ENCODE measurements at places on chromosomes 1 and 21. TPM values are rescaled to one million over a fixed set of nuclear protein-coding genes. Genes with fewer than 3 reads are reported as not detected.

GRCh38 chr21:46191257-46191685 lies 7.0 kb upstream of the SPATC1L start:
- H3K27me3 ChIP-seq = no peaks in the 10 kb centered on the region
- H3K36me3 ChIP-seq = no peaks in the 10 kb centered on the region
- peaks cover 8% of the 10 kb centered on the region for H3K4me1 ChIP-seq
- DNase-seq = no peak
- no peak overlapping the region for H3K27ac ChIP-seq
- H3K4me3 ChIP-seq = no peak overlapping the region

DNA sequence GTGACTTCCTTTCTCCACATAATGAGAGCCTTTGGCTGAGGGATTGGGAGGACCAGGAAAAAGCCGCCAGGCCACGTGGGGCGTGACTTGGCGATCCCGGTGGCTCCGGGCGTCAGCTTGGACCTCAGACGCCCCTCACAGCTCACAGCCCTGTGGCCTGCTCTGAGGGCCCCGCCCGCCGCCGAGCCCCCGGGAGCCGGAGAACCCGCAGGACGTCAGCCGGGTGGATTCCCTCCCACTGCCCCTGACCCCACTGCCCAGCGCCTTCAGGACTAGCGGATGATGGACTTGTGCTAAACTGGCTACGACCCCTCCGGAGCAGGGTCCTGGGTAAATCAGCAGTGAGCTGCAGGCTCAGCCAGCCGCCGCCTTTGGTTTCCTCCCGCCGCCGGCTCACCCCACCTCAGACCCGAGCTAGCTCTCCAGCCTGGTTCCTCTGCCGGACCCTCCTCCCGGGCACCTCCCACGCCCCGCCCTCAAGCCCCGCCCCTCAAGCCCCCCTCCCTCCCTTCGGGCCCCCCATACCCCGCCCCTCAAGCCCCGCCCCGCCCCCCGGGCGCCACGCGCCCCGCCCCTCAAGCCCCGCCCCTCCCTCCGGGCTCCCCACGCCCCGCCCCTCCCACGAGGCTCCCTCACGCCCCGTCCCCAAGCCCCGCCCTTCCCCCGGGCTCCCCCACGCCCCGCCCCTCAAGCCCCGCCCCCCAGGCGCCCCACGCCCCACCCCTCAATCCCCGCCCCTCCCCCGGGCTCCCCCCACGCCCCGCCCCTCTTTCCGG lies 10.0 kb upstream of the FAAP20 start:
- H3K36me3 ChIP-seq = no peaks in the 10 kb centered on the region
- H3K4me3 ChIP-seq = peak overlapping the region; percentile 66
- H3K27ac ChIP-seq = no peak overlapping the region
- peak; percentile 73 for DNase-seq
- peaks cover 30% of the 10 kb centered on the region for H3K4me1 ChIP-seq

GRCh38 chr1:159968901-159969300 lies 14.9 kb upstream of the SLAMF9 start:
- peaks cover 13% of the 10 kb centered on the region for H3K4me1 ChIP-seq
- H3K36me3 ChIP-seq = no peaks in the 10 kb centered on the region
- peaks cover 11% of the 10 kb centered on the region for H3K27me3 ChIP-seq

C2CD4D gene
- total RNA-seq = not detected

- no peaks in the 10 kb centered on the region for H3K27me3 ChIP-seq
- H3K4me1 ChIP-seq = no peaks in the 10 kb centered on the region
- no peak overlapping the region for H3K27ac ChIP-seq
- H3K36me3 ChIP-seq = no peaks in the 10 kb centered on the region
Observed at GRCh38 chr1:66940981-66941380, 16.2 kb downstream of the MIER1 start.

ATAD3A gene
- 25.1 TPM for total RNA-seq

DNA sequence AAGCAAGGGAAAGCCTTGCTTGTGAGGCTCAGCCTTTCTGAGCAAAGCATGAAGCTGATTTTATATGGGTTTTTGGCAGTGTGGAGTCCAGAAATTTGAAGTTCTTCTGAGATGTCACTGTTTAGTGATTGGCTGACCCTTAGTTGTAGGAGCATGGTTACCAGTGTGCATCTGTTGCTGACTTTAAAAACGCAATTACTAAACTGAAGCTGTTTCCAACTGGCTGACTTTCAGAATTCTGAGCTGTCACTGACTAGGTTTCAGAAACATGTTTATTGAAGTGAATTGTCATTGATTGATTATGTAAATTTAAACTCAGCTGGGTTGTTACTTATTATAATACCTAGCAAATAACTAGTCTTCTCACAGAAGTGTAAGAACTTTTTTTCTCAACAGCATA lies 89.4 kb downstream of the PDE4B start:
- H3K4me1 ChIP-seq = peaks cover 11% of the 10 kb centered on the region
- H3K4me3 ChIP-seq = no peak overlapping the region
- H3K27ac ChIP-seq = no peak overlapping the region

VWA1 gene
- total RNA-seq = 7.0 TPM

DNA sequence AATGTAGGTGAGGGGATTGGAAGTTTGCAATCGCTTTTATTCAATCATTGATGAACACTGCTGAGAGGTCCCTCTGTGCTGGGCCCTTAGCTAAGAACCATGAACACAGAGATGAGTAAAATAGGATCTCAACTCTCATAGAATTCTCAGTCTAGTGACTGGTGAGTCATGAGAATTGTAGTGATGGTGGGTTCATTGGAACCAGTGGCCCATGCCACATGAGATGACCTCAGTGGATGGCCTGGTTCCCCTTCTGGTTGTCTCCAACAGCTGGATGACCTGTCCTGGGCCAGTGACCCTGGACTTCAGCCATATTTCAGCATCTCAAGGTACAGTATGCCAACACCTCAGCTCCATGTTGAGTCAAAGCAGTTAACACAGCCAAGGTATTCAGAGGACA lies 21.3 kb upstream of the S100A10 start:
- H3K4me1 ChIP-seq = peaks cover 3% of the 10 kb centered on the region
- no peaks in the 10 kb centered on the region for H3K27me3 ChIP-seq
- no peak for DNase-seq
- no peak overlapping the region for H3K27ac ChIP-seq
- no peak overlapping the region for H3K4me3 ChIP-seq

MYOG gene
- not detected for total RNA-seq

FCMR gene
- not detected for total RNA-seq

- H3K27me3 ChIP-seq = no peaks in the 10 kb centered on the region
- DNase-seq = no peak
- no peaks in the 10 kb centered on the region for H3K36me3 ChIP-seq
- no peak overlapping the region for H3K27ac ChIP-seq
- H3K4me3 ChIP-seq = no peak overlapping the region
Observed at GRCh38 chr1:93701629-93702028, 20.0 kb upstream of the BCAR3 start.

ZMYND12 gene
- total RNA-seq = 2.1 TPM

FCAMR gene
- not detected for total RNA-seq

RAB7B gene
- total RNA-seq = 0.22 TPM

GRCh38 chr1:72178266-72178665 lies 104.1 kb downstream of the NEGR1 start:
- H3K36me3 ChIP-seq = no peaks in the 10 kb centered on the region
- H3K27me3 ChIP-seq = no peaks in the 10 kb centered on the region
- DNase-seq = peak; percentile 39
- no peak overlapping the region for H3K4me3 ChIP-seq
- H3K27ac ChIP-seq = no peak overlapping the region
- no peaks in the 10 kb centered on the region for H3K4me1 ChIP-seq

DNA sequence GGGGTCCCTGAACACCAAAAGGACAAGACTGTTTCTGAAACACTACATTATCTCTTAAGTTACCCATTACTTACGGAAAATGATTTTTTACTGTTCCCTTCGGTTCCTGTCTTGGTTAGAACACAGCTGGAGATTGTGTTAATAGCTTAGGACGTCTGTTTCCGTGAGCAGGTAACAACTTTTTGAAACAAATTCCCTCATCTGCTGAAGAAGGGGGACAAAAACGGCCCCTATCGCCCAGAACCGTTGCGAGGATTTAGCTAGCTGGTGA lies 67.8 kb downstream of the SLC35A3 start:
- H3K4me3 ChIP-seq = peak overlapping the region; percentile 99
- peaks cover 26% of the 10 kb centered on the region for H3K4me1 ChIP-seq
- H3K27ac ChIP-seq = peak overlapping the region; percentile 98
- DNase-seq = no peak
- H3K36me3 ChIP-seq = no peaks in the 10 kb centered on the region

CRP gene
- not detected for total RNA-seq

INSRR gene
- not detected for total RNA-seq
